ENCODE measurements at places on chromosomes 13 and 19. TPM values are rescaled to one million over a fixed set of nuclear protein-coding genes. Genes with fewer than 3 reads are reported as not detected.

Gene TNNT1
- total RNA-seq: 1.1 TPM

Gene PRR20D
- total RNA-seq: not detected

Gene CCNA1
- 0.39 TPM for total RNA-seq

Gene TMEM150B
- total RNA-seq: not detected

Gene MEIS3
- total RNA-seq: 50.3 TPM

Gene SMIM44
- total RNA-seq: not detected

Gene CPAMD8
- 1.6 TPM for total RNA-seq

Gene ZNF616
- total RNA-seq: 11.3 TPM

Gene LRG1
- not detected for total RNA-seq

Gene ZNF419
- 13.9 TPM for total RNA-seq

Gene APOC4
- not detected for total RNA-seq

Gene ODAD3
- 0.26 TPM for total RNA-seq

Gene SERPINE3
- total RNA-seq: not detected

Gene IL27RA
- 6.8 TPM for total RNA-seq

Gene SYT3
- total RNA-seq: 0.20 TPM

Gene PSG1
- total RNA-seq: 1.7 TPM

Gene ZFP28
- total RNA-seq: 10.2 TPM

Gene CAPN12
- total RNA-seq: 0.13 TPM

Gene PTH2
- total RNA-seq: not detected

Gene IGFL3
- not detected for total RNA-seq

Gene P2RY11
- total RNA-seq: 10.1 TPM

Gene FBXO27
- total RNA-seq: 2.9 TPM

Gene KLK3
- not detected for total RNA-seq

Gene TEKTIP1
- total RNA-seq: not detected

Gene ZNF723
- not detected for total RNA-seq

Gene ZNF625
- 9.2 TPM for total RNA-seq

Gene CBY2
- not detected for total RNA-seq

Gene ACP5
- 2.4 TPM for total RNA-seq

Gene RGS9BP
- 0.56 TPM for total RNA-seq

Gene CLEC4M
- total RNA-seq: not detected

Gene DACT3
- 6.8 TPM for total RNA-seq

Gene FCAR
- total RNA-seq: not detected

Gene TMIGD2
- total RNA-seq: not detected

Gene ACP4
- not detected for total RNA-seq

Gene ZNF763
- total RNA-seq: 1.1 TPM

Gene KRTDAP
- not detected for total RNA-seq

Gene POLR2I
- 83.0 TPM for total RNA-seq
